ENCODE measurements at places on chromosomes 16 and 17.

GRCh38 chr17:80476877-80477646 is 655 bp upstream of the NPTX1 start:
- no peak for DNase-seq

DNA sequence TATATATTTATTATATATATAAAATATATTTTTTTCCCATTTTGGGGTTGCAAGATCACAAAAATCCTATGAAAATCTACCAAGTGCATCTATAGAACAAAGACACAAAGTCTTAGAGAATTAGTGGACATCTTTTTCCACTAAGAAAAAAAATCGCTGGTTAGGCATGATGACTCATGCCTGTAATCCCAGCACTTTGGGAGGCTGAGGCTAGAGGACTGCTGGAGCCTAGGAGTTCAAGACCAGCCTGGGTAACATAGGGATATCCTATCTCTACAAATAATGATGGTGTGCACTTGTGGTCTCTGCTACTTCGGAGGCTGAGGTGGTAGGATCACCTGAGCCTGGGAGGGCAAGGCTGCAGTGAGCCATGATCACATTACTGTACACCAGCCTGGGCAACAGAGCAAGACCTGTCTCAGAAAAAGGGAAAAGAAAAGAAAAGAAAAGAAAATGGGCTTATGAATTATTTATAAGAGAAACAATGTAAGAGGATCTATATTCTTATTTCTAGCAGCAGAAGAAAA is 185.1 kb upstream of the PSMD7 start:
- DNase-seq, result no peak

GRCh38 chr17:77291591-77292386 is 151.0 kb downstream of the SEC14L1 start:
- no peak for DNase-seq

DNA sequence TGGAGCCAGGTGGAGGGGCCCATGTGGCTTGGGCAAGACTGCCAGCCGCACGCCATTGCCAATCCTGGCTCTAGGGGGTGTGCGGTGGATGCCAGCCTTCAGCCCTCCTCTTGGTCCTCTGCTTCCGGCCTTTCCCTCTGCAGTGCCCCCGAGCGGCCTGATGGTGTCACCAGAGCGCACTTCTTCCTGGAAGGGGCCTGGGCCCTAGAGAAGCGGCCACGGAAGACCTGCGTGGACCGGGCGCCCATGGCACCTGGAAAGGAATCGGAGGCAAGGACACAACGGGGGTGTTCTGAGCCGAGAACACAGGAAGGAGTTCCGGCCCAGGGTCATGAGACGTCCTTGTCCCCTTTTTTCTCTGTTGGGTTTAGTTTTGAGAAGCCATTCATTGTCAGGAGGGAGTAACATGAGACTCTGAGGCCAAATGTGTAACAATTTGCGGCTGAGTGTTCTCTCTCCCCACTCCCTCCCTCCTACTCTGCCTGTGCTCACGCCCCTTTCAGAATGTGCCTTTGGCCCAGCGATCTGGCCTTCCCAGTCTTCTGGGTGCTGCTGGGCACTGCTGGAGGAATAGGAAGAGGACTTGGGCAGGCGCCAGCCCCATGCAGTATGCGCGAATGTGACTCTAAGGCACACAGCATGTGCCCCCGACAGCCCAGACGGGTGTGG is 92.8 kb downstream of the IRX3 start:
- peak; percentile 63 for DNase-seq

DNA sequence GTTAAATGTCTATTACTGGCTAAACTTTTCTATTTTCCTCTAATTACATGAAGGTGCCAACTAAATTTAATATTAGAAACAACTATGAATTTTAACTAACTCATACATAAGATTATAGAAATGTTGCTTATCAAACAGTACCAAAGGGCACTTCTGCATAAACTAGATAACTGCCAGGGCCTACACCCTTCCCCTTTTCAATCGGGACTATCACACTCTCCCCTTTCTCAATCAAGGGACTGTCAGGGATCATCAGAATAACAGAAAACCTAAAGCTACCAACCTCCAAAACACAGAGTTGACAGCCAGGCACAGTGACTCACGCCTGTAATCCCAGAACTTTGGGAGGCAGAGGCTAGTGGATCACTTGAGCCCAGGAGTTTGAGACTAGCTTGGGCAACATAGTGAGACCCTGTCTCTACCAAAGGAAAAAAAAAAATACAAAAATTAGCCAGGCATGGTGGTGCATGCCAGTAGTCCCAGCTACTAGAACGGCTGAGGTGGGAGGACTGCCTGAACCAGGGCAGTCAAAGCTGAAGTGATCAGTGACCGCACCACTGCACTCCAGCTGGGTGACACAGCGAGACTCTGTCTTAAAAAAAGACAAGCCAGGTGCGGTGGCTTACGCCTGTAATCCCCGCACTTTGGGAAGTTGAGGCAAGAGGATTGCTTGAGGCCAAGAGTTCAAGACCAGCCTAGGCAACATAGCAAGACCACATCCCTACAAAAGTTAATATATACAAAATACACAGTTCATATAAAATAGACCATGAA is 3.2 kb upstream of the PHLPP2 start:
- DNase-seq, result no peak

DNA sequence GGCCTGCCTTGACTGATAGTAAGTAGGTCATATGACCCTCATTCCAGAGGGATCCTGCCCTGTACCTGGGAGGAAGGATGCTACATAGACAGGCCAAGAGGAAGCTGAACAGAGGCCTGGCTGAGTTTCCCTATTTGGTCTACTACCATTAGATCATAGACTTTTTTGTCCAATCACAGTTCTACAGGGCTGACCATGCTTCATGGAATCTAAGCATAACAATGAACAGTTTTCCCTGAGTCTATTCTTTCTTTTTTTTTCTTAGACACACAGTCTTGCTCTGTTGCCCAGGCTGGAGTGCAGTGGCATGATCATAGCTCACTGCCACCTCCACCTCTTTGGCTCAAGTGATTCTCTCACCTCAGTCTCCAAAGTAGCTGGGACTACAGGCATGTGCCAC is 3.9 kb downstream of the GPR179 start:
- no peak for DNase-seq

DNA sequence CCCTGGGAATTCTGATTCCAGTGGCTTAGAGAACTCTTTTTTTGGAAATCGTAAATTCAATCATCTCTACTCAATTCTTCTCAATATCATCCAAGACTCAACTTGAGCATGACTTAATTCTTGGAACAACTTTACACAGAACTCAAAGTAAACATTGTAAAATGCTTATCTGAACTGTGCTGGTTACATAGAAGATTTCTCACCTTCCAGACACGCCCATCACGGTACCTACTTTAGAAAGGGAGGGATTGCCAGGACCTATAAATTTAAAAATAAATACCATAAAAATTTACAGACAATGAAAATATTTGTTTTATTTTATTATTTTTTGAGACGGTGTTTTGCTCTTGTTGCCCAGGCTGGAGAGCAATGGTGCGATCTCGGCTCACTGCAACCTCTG is 26.5 kb downstream of the MAP1LC3B start:
- no peak for DNase-seq
